Stimulated activated CD8-positive, alpha-beta memory T cell treated with anti-CD3 and anti-CD28 coated beads, Interleukin-15, amount 100 ng/mL, for 48 hours (primary cell): ENCODE measurements at places on chromosomes 4 and X.

- DNase-seq: no peak
Observed at GRCh38 chr4:122787940-122788339, 38.7 kb upstream of the FGF2 start.

DNA sequence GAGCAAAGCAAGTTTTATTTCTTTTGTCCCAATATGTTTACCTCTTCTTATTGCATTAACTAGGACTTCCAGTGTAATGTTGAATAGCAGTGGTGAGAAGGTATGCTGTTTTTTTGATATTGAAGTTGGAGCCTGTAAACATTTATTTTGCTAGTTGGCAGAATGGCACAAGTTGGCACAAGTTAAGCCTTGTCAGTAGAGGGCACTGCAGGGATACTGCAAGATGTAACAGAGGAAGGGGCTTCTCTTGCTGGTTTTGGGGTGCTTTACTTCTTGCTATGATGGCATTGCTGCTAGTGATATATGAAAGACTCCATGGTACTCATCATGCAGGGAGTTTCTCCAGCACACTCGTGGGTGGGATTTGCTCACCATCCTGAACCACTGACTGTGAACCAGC lies 327.3 kb upstream of the ARX start:
- DNase-seq: no peak

GRCh38 chr4:82638479-82638878 lies 76.7 kb upstream of the TMEM150C start:
- DNase-seq: no peak

GRCh38 chrX:107718156-107718621 lies 57.4 kb downstream of the TSC22D3 start:
- DNase-seq: peak; percentile 42

GRCh38 chr4:94534401-94535312 lies 82.9 kb downstream of the PDLIM5 start:
- no peak for DNase-seq

GRCh38 chr4:93710101-93710846 lies 118.3 kb upstream of the ATOH1 start:
- no peak for DNase-seq

- DNase-seq: peak; percentile 14
Observed at GRCh38 chr4:37452952-37453280, 208.4 kb downstream of the NWD2 start.

GRCh38 chr4:164935363-164935762 lies 42.1 kb downstream of the TRIM61 start:
- DNase-seq: no peak

GRCh38 chr4:40515398-40516293 lies 114.0 kb downstream of the RBM47 start:
- no peak for DNase-seq

- no peak for DNase-seq
Observed at GRCh38 chrX:139680356-139680755, 27.6 kb downstream of the MCF2 start.

DNA sequence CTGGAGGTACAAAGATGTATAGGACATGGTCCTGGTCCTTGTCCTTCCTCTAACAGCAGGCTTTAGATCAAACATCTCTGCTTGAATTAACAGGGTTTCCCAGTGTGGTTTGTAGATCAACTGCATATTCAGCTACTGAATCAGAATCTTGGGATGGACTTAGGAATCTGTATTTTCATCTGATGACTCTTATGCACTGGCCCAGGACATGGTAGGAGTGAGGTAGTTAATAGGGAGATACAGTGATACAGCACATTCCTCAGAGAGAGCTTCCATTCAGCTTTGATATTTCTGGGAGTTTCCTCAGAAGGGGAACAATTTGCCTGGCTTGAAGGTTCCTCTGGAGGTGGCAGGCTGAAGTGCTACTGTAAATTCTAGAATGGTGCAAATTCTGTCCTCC lies 203.1 kb downstream of the LARP7 start:
- no peak for DNase-seq

DNA sequence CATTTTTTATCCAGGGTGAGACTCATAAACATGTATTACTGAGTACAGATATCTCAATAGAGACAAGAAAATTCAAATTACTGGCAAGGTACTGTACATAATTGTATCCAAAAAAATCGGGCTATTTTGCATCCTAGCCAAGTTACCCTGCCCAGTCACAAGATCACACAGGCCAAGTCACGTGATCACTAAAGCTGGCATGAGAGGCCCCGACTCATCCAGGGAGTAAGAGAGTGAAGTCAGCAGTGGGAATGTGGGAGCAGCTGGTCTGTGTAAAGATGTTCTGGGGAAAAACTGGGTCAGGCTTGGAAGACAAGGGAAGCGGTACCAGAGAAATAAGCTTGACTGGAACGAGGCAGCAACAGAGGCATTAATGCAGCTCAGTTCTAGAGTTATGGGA lies 119.3 kb upstream of the STS start:
- DNase-seq: no peak

- no peak for DNase-seq
Observed at GRCh38 chr4:76535603-76536372, 100.8 kb downstream of the SHROOM3 start.
